ENCODE measurements at places on chromosomes 2 and 18.
A peak's percentile ranks its signal among the peaks of the same experiment; 100 is the strongest.

DNA sequence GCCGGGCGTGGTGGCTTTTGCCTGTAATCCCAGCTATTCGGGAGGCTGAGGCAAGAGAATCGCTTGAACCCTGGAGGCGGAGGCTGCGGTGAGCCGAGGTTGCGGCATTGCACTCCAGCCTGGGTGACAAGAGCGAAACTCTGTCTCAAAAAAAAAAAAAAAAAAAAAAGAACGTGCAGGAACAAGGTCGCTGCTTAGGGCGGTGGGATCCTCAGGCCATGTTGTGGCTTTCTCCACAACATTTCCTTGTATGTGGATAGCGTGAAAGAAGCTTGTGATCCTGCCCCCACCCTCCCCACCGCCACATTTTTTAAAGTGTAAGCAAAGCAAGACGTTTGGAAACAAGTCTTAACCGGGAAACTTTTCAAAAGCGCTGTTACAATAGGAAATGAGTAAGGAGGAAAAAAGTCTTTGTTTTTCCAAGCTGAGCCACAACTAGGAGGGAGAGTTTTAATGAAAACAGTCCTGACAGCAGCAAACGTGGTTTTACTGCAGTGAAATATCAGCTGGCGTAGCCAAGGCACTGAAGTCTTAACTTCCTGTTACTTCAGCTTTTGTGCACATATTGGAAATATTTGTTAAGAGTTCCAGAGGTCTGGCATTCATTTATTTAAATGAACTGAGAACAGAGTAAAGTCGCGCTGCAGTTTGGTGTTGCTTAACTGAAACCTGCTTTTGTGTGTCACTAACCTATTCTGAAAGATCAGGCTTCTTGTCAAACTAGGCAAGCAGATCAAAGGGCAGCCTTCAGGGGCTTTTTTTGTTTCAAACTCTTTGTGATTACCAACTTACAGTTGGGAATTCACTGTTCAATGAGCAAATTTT, 3.8 kb downstream of the TGIF1 start:
- DNase-seq = no peak

DNA sequence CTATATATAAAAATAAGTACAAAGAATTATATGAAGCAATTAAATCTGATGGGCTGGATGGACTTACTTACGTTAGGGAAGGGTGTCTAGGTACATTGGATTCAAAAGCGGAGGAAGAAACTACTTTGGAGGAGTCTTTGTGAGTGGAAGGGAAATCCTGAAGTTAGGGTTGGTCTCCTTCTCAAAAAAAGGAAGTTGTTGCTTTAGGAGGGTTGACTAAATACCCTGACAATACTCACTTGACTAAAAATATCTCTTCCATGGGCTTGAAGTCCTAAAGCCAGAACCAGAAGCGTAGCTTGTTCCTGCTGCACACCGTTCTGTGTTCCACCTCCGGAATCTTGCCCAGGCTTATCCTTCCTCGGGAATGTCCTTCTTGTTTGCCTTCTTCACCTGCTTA, 143.3 kb upstream of the ZEB2 start:
- DNase-seq = no peak

- no peak for DNase-seq
These were observed 39.2 kb upstream of the TTN start for GRCh38 chr2:178846458-178846802.

- DNase-seq = no peak
These were observed 11.5 kb upstream of the LAPTM4A start for GRCh38 chr2:20062615-20063545.

DNA sequence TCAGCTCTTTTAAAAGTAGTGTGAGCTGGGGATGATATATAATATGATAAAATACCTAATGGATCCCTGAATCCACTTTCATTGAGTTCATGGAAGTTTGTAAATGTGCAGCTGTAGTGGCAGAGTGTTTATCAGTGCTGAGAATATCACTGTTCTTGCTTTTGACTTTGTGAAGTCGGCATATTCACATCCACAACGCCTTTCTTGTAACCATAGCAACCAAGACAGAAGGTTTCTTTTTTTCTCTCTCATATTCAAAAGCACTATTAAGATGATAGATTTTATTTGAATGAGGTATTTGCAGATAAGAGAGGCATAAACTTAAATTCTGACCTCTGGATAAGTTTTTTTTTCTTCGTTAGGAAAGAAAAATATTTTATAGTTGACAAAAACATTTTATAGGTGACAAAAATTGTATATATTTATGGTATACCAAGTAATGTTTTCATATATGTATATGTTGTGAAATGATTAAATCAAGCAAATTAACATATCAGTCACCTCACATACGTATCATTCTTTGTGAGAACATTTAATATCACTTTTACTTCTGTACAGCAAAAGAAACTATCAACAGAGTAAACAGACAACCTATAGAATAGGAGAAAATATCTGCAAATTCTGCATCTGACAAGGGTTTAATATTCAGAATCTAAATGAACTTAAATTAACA, 130.0 kb downstream of the PLCL1 start:
- no peak for DNase-seq

DNA sequence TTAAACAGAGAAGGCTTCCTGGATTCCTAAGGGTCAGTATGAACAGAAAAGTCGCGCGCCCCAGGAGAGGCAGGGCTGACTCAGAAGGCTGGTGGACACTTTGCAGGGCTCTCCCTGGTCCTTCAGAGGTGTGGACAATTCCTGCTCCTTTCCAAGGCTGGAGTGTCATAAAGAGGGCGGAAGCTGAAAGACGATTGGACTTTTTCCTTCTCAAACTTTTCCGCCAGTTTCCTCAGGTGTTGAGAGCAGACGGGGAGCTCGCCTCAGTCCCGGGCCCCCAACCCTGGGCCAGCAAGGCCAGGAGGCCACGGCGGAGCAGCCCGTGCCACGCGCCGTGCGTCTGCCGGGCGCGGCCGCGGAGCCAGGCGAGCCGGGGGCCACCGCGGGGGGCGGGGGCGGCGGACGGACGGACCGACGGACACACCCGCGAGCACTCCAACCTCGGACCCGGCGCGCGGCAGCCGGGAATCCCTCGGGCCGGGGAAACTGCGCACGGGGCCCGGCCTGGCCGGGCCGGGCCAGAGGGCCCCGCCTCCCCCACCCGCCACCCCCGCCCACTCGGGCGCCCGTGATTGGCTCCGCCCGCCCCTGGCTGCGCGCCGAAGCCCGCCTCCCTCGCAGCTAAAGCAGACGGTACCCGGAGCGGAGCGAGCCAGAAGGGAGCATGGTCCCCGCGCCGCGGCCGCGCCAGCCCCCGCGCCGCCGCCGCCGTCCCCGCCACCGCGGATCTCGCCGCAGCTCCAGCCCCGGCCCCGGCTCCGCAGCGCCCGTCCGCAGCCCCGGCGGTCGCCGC, at the start of gene KLHL29:
TSS of gene KLHL29 (plus strand) at position 629 of the 793 bp plus-strand sequence. CDS start 177,018 bp downstream, outside the sequence.
- peak; percentile 54 for DNase-seq

DNA sequence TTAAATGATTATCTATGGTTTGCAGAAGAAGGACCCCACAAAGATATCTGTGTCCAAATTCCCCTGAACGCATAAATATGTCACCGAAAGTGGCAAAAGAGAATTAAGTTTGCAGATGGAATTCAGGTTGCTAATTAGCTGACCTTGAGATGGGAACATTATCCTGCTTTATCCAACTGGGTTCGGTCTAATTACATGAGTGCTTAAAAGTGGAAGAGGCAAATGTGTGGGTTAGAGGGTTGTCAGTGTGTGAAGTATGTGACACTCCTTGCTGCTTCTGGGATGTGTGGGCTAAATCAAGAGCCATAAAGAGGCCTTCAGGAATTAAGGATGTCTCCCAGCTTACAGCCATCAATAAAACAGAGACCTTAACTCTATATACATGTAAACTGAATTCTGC, 53.5 kb downstream of the CDH19 start:
- DNase-seq = no peak

DNA sequence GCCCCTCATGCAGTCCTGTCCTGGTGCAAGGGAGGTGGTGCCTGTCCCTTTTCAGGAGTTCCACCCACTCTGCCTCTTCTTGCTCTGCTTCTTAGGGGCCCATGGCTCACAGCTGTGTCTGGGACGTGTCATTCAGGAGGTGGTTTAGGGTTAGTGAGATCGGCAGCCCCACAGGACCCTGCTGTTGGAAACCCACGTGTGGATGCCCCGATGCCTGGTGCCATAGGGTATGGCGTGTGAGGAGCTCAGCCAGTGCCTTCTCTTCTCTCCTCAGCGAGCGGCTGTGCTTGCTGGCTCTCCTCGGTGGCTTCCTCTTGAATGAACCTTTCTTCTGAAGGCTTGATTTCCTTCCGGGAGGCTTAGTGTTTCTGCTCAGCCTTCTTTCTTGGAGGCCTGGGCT, 55.2 kb downstream of the LDLRAD4 start:
- DNase-seq = no peak

DNA sequence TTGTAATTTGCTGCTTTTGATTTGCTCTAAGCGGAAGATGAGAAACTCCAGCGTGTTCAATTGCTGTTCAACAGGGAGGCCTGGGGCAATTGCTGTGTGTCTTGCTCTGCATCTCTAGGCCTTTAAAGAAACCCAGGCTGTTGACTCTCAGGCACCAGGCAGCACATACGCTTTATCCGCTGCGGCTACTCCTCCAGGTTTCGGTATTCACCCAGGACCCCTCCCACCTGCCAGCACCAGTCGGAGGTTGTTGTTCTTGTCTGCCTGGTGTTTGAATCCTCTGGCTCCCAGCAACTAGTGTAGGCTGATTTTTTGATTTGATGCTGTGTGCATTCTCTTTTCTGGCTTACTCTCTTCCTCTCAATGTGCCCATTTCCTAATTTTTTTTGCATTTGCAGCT, 383.1 kb downstream of the TSN start:
- DNase-seq = no peak

GRCh38 chr2:120819720-120820210, 84.1 kb downstream of the GLI2 start:
- DNase-seq = no peak

DNA sequence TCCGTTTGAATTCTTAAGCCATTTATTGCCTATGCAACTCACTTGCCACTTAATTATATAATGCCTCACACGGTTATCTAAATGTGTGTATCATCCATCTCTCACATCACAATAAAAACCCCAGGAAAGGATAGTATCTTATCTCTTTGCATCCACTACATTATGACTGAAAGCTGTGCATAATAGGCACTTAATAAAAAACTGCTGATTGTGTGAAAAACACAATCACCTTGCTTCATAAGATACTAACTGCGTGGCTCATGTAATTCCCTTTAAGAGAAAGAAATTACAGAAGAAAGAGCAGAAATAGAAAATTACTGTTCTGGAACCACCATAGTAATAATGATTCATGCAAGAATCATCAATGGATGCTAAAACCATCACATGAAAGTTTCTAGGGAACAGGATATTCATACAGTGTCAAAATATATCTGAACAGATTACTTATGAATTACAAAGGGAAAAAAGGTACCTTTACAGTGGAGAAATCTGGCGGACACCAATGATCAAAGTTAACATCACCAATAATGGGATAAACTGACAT, 29.3 kb downstream of the CUL3 start:
- DNase-seq = no peak

DNA sequence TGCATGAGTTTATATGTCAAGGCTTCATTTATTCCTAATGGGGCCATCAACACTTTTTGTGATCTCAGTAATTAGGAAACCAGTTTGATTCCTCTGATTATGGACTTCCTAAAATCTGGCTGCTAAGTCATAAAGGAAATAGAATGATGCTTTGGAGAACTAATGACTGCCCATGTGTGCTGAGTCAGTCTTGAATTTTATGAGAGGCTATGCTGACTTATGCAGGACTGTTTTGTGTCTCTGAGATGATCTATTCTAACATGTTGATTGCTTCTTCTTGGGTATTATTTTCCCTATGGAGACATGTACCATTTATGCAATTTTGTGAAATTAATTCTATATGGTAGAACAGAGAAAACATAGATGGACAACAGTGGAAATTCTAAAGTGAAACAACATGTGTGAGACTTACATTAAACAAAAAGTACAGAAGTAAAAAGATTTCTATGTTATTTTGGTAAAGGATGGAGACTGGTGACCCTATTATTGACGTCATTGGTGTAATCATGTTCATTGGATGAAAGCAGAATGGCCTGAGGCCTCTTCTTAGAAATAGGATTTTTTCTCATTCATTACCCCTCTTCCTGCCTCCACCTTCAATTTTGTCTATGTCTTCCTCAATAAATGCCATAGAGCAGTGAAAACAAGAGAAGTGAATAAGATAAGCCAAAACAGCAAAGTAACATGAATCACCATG, 1658.2 kb upstream of the PIK3C3 start:
- DNase-seq = no peak

- no peak for DNase-seq
These were observed 74.0 kb downstream of the BCL11A start for GRCh38 chr2:60479226-60480088.

- DNase-seq = no peak
These were observed 361.1 kb upstream of the ZNF521 start for GRCh38 chr18:25713103-25713502.
